ENCODE measurements at places on chromosomes 13 and 19.

DNA sequence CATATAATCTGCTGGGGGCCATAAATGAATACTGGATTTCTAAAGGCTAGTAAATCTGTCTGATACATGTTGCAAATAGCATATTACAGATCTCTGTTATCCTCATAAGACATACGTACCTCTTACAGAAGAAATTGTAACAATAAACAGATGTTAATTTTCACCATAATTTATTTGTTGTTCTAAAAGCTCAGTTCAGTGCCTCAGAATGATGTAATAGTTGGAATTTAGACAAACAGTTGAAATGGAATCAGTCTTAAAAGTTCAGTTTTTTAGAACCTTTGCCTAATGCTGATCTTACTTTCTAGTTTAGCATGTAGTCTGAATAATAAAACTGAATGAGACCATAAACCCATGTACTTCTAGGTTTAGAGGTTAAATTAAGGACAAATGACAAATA is 43.1 kb downstream of the B3GLCT start:
- DNase-seq, result no peak

GRCh38 chr19:1746401-1747284 is 6.7 kb upstream of the ONECUT3 start:
- DNase-seq, result no peak

DNA sequence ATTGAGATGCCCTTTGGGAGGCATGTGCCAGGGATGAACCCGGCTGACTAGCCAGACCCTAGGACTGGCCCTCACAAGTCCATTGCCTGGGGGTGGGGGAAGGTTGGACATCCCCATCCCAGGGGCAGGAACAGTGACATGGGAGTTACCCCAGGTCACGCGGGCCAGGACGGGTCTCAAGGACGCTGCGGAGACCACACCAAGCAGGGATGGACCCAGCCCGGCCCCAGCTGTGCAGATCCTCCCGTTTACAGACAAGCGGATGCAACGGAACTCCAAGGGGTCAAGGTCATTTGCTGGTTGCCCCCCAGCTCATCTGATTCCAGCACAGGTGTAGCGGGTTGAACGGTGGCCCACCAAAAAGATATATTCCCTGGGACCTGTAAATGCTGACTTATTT is 20.0 kb downstream of the F2RL3 start:
- DNase-seq, result no peak

DNA sequence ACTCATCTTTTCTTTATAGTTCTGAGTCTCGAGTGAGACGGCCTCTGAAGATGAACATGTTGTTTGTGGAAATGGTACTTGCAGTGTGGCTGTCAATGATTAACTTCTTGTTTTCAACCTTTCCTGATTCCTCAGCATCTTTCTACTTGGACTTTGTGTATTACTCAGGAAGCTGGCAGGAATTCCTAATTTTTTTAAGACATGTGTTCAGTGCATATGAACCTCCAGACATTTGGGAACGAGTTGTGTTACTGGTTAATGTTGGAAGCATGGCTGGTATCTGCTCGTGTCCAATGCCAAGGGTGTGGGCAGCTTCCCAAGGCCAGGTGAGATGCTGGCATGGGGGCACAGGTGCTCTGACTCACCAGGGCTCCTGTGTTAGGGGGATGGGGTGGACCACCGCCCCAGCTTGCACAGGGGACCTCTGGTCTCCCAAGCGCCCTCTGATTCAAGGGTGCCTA is 61.1 kb upstream of the MCF2L start:
- no peak for DNase-seq

- DNase-seq, result no peak
Measured at GRCh38 chr13:49428041-49428763, 15.7 kb downstream of the CAB39L start.

DNA sequence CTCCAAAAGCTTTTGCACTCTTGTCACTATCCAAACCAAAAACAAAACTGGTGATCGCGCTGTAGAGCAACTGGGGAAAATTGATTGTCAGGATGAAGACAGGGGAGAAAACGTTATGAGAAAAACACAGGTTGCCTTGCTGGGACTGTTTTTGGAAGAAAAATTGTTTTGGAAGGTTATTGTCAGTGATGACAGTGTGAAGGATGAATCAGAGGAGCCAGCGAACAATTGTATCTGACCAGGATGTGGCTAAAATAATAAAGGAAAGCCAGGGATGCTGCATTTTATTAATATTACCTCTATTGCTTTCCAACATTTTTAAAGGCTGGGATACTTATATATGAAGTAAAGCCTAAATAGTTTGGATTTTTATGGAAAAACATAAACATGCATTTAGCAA is 334.0 kb downstream of the SPRY2 start:
- no peak for DNase-seq

- no peak for DNase-seq
Measured at GRCh38 chr13:113946409-113947181, 27.3 kb downstream of the C13orf46 start.

- DNase-seq, result no peak
Measured at GRCh38 chr13:23771552-23771951, 117.6 kb downstream of the MIPEP start.

DNA sequence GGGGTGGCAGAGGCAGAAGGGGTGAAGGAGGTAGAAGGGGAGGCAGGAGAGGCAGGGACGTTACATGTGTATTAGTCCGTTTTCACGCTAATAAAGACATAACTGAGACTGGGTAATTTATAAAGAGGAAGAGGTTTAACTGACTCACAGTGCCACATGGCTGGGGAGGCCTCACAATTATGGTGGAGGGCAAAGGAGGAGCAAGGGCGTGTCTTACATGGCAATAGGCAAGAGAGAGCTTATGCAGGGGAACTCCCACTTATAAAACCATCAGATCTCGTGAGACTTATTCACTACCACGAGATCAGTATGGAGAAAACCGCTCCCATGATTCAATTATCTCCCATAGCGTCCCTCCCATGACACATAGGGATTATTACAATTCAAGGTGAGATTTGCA is 19.0 kb upstream of the ACOD1 start:
- no peak for DNase-seq

GRCh38 chr19:50205681-50206138 is 2.3 kb downstream of the MYH14 start:
- DNase-seq, result no peak

- peak; percentile 52 for DNase-seq
Measured at GRCh38 chr13:35512271-35512920, 35.9 kb upstream of the MAB21L1 start.

DNA sequence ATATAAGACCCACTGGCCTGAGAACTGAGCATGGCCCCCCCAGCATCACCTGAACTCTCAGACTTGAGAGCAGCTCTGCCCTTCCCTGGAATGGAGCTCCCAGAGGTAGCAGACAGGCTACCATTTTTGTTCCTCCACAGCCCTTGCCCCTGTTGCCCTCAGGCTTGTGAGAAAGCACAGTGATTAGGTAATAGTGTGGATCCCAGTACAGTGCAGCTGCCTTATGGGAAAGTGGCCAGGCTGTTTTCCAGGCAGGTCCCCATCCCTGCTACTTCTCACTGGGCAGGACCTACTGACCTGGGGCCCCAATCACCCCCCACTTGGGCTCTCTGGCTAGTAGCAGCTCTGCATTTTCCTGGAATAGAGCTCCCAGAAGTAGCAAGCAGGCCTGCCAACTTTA is 834.0 kb downstream of the DACH1 start:
- DNase-seq, result no peak

DNA sequence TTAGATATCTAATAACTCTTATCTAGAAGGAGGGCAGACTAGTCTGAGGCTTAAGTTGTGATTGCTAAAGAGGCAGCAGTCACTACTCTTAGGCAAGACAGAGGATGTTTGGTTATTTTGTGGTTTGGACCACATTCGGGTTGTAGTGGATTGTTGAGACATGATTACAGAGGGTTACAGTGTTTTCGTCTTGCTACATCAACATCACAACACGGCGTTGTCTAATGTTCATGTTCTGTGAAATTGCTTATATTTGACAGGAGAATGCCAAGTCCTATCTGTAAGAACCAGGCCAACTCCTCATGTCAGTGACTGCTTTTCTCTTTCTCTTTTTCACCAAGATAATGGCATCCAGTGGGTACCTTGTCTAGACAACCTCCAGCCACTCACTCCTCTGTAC is 16.8 kb upstream of the TM9SF2 start:
- no peak for DNase-seq

GRCh38 chr19:30163663-30164062 is 208.5 kb upstream of the ZNF536 start:
- DNase-seq, result no peak

DNA sequence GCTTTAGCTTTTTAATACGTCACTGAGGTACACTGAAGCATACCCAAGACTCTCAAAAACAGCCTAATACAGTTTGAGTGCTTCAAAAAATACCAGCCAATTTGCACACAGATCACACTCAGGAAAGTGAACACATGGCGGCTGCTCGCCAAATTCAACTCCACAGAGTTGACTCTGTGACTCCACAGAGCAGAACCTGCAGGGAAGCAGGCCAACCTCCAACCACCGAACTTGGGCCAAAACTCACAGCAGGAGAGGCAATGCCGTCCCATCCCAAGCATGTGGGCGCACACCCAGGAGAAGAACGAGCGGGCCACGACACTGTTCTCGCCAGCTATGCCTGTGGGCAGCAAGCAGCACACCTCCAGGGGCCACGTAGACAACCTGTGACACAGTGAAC is 21.1 kb downstream of the ELL start:
- no peak for DNase-seq

DNA sequence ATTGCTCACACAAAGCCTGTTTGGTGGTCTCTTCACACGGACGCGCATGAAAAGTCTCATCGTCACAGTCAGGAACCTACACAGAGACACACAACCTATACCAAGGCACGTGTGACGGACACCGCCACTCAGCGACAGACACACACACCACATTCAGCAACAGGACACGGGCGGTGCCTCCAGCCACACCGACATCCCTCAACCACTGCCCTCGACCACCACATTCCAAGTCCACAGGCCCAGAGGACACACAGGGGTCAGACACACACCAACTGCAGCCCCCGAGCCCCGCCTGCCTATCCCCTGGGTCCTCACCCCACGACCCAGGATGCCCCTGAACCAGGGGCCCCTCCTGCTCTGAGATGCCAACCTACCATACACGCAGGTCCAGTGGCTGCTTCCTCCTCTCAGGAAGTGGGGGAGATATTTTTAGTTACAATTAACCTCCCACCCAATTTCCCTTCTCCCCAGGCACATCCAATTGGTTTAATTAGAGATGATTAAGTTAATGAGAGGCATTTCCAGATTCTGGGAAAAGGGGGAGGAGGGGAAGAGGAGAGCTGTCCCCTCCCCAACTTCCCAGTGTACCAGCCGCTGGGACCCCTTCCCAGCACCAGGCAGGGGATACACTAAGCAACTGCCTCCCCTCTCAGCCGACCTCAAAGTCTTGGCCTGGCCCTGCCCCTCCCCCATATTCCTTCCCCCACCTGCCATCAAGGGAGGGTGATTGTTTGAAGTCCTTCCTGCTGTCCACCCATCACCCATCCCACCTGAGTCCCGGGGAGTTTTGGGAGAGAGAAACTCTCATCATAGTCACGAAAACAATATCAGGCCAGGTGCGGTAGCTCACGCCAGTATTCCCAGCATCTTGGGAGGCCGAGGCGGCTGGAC is 20.4 kb downstream of the MEIS3 start:
- no peak for DNase-seq

- DNase-seq, result no peak
Measured at GRCh38 chr13:66803808-66804456, 426.2 kb downstream of the PCDH9 start.

GRCh38 chr19:12453495-12453894 is 12.7 kb upstream of the ZNF443 start:
- no peak for DNase-seq

GRCh38 chr13:21088534-21088933 is 27.1 kb upstream of the LATS2 start:
- DNase-seq, result no peak

GRCh38 chr13:51240958-51241357 is 18.8 kb downstream of the FAM124A start:
- no peak for DNase-seq

DNA sequence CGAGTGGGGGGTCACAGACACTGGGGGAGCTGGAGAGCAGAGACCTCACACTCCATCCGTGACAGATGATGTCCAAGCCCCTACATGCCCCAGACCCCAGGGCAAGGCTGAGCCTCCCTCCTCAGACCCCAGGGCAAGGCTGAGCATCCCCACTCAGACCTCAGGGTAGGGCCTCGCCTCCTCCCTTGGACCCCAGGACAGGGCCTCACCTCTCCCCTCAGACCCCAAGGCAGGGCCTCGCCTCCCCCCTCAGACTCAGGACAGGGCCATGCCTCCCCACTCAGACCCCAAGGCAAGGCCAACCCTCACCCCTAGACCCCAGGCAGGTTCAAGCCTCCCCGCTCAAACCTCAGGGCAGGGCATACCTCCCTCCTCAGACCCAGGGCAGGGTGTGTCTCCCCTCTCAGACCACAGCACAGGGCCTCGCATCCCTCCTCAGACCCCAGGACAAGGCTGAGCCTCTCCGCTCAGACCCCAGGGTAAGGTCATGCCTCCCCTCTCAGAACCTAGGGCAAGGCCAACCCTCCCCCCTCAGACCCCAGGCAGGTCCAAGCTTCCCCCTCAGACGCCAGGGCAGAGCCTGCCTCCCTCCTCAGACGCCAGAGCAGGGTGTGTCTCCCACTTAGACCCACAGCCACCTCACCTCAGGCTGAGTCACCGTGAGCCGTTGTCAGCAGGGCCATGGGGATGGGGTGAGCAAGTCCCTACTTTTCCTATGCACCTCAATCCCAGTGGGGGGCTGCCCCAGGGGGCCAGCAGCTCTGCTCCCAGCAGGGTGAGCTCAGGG is 1.7 kb upstream of the S1PR4 start:
- DNase-seq, result no peak

DNA sequence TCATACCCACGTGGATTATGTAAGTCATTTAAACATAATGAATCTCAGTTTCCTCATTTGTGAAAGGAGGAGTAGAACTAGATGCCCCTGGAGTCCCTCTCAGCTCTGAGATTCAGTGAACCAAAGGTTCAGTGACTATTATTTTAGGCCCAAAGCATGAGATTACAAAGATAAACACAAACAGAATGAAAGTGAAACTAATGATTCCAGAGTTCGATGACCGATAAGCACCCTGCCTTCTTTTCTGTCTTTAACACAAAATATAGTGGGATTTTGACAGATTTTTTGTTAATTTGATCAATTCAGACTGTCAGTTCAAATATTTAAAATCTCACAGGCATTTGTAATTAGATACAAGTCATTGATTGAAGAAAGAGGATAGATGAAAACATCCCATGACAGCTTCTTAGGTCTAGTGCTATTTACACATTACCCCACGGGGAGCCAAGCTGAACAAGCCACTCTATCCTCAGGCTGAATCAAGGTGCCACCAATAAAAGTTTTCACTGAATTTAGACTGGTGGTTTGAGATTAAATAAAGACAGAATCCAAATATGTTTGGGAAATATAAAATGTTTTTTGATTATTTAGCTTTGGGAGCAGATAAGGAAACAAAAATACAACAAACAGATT is 64.6 kb upstream of the RAP2A start:
- DNase-seq, result no peak
